ENCODE measurements at places on chromosomes 3 and 15. TPM values are rescaled to one million over a fixed set of nuclear protein-coding genes. Genes with fewer than 3 reads are reported as not detected.

The NOX5 gene
- total RNA-seq = not detected

- H3K4me1 ChIP-seq = no peaks in the 10 kb centered on the region
- H3K27ac ChIP-seq = no peak overlapping the region
- no peak for DNase-seq
- no peaks in the 10 kb centered on the region for H3K36me3 ChIP-seq
- H3K4me3 ChIP-seq = no peak overlapping the region
Measured at GRCh38 chr3:76264911-76265310, 479.6 kb upstream of the ZNF717 start.

- H3K27ac ChIP-seq = no peak overlapping the region
- peaks cover under 1% of the 10 kb centered on the region for H3K4me1 ChIP-seq
- no peaks in the 10 kb centered on the region for H3K36me3 ChIP-seq
- no peak overlapping the region for H3K4me3 ChIP-seq
- DNase-seq = no peak
Measured at GRCh38 chr3:30349507-30349906, 256.9 kb upstream of the TGFBR2 start.

DNA sequence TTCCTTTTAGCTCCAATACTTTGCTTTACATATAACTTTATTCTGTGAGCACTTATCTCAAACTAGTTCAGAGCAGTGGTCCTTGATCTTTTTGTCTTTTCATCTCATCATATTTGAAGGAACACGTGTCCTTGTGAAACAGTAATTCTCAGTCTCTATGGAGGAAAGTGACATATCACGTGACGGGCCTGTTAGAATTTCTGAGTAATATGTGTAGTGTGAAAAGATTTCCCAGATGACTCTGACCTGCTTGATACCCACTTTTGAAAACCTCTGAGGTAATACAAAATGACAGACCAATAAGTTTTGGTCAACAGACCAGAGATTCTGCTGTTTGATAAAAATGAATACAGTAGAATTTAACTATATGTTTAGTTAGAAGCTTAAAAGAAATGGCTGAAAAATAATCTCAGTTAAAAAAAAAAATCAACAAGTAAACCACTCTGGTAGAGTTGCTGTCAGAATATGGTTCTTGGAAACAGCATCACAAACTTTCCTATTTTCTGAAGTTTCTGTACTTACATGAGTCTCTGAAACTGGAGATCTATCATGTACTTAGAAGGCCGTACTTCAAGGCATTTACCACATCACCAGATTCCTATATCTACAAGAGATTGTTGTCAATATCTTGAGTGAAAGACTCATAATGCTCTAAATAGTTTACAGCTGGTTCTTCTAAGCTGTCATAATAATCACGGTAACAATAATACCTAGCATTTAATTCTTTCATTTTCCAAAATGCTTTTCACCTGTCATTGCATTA lies 590.2 kb upstream of the TBL1XR1 start:
- H3K4me3 ChIP-seq = no peak overlapping the region
- H3K27ac ChIP-seq = no peak overlapping the region
- peaks cover 17% of the 10 kb centered on the region for H3K4me1 ChIP-seq

The PATL2 gene
- 0.35 TPM for total RNA-seq

- no peak for DNase-seq
- peaks cover 6% of the 10 kb centered on the region for H3K4me1 ChIP-seq
- no peaks in the 10 kb centered on the region for H3K36me3 ChIP-seq
Measured at GRCh38 chr3:39280571-39280970, 735 bp upstream of the CX3CR1 start.
